NCI-H345 (cell line): ENCODE measurements at places on chromosomes 5 and 9.

DNA sequence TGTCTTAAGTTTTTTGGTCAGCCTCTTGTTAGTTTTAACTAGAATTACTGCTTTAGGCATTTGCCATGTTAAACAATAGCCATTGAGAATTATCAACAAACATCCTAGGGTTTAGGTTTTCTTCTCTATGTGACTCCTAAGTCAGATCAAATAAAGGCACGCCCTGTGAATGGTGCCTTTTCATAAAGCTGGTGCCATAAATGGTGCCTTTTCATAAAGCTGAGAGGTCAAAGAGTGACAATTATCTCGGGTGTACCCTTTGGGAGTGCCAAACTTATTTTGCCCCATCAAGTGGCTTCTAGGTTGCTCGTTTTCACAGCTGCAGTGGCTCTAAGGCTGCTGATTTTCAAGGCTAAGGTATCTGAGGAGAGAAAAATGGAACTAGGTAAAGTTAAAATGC is 391.6 kb downstream of the DMRTA1 start:
- no peak for DNase-seq

GRCh38 chr5:168822745-168823281 is 243.6 kb upstream of the PANK3 start:
- peak; percentile 8 for DNase-seq

DNA sequence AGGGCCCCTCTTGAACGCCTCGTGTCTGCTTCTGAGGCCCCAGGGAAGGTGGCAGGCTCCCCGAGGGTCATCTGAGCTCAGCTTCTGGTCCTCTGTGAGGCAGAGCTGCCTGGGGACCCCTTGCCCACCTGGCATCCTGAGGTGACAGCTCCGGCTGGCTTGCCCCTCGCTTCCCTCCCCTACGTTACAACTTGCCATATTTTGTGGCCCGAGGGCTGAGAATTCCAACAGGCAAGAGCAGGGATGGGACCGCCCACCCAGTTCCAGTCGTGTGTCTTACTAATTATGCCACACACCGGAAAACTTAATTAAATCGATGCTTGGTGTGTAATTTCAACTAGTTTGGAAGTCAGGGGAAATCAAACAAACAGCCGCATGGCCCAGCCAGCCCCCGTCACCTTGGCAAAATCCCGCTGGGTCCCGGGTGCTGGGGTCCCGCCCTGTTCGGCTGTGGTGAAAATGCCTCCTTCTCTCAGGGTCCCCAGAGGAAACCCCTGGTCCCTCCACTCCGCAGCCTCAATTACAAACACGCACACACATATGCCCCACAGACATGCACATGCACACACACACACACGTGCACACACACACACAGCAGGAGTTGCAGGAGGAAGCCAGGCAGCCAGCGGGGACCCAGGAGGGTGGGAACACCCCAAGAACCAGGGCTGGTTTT is 221.0 kb upstream of the IER5L start:
- no peak for DNase-seq

GRCh38 chr5:10501554-10502075 is 59.9 kb downstream of the ROPN1L start:
- DNase-seq = no peak

DNA sequence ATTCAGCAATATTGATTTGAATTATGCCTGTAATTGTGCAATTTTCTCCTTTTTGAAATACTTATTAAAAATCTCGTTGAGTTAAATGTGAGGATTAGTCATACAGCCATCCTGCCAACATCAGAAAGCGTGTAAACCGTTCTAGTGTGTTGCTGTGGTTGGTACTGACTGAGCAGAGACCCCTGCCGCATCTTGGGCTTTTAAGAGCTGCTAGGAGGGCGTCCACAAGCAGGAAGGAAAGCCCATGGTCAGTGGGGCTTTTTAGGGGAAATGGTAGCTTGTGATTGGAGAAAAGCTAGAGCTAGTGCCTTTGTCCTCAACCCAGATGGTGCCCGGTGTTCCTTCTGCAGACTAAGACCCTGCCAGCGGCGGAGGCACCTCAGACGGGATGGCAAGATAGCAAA is 1.3 kb downstream of the SDHA start:
- no peak for DNase-seq

DNA sequence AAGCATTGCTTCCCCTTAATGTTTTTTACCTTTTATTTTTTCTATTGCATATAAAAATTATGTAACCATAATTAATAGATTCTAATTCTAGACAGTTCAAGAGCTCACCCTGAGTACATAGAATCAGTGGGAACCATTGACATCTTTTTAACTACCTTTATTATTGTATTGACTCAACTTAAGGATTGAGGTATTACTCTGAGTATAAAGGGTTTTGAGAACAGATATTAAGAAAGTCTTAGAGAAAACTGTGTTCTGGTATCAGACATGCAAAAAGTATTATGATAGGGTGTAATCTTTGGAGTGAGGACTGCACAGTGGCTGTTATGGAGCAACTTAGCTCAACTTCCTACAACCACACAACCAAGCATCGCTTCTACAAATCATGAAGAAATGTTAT is 8.9 kb downstream of the SPEF2 start:
- no peak for DNase-seq

DNA sequence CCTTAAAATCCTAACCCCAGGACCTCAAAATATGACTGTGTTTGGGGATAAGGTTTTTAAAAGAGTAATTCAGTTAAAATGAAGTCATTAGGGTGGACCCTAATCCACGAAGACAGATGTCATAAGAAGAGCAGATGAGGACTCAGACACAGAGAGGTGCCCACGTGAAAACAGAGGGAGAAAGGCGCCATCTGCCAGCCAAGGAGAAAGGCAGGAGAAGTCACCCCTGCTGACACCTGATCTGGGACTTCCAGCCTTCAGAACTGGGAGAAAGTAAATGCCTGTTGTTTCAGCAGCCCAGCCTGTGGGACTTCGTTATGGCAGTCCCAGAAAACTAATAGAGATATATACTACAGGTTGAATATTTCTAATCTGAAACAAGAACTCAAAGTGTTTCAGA is 67.4 kb downstream of the ROR2 start:
- DNase-seq = no peak

DNA sequence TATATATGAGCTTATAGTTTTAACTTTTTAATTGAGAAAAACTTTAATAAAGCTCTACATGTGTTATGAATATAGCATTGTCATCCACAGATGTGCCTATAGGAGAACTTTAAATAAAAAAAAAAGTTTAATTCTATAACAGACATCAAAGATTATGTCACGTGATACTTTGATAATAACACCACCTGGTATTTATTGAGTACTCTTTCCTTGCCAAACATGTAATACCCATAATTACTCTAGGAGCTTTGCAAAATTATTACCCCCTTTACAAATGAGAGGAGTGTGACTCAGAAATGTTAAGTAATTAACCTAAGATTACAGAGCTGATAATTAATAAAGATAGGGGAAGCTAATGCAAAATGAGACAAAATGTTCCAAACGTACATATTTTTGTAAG is 43.0 kb downstream of the ITGA2 start:
- no peak for DNase-seq

DNA sequence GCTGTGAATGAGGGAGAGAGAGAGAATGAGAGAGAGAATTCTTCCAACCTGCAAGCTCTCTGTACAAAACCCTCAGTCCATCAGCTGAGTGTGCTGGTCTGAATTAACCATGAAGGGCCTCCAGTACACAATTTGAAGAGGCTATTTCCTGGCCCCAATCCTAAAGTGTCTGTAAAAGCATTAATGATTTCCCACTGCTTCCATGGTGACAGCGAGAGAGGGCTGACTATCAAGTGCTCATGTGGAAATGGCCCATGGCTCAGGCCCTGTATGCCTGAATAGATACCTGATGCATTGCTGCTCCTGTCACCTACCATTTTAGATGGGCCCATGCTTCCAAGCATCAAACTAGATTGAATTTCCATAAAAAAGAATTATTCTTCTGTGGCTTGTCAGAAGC is 592.4 kb downstream of the KIF4B start:
- DNase-seq = peak; percentile 36

GRCh38 chr5:86500947-86501346 is 116.8 kb upstream of the COX7C start:
- no peak for DNase-seq

GRCh38 chr9:120851449-120851848 is 8.7 kb upstream of the PSMD5 start:
- DNase-seq = no peak

GRCh38 chr5:112915831-112916230 is 6.2 kb downstream of the REEP5 start:
- no peak for DNase-seq

DNA sequence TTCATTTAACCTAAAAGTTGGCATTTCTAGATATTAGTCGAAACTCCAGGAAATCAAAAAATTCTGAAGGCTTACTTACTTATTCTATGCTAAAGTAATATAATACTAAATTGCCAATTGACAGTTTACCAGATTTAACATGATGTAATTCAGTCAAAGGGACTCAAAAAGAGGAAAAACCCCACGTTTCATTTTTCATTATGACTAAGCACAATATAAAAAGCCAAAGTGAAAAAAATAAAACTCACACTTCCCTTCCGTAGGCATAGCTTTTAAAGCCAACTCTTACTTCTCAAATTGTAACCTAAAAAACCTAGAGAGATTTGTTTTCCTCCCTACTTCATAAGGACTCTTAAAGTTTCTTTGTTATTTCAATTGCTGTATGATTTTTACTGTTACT is 146.6 kb downstream of the RAPGEF6 start:
- DNase-seq = no peak

GRCh38 chr9:136318776-136319241 is 8.5 kb upstream of the GPSM1 start:
- no peak for DNase-seq

- no peak for DNase-seq
Measured at GRCh38 chr5:6495433-6496206, 47.0 kb downstream of the UBE2QL1 start.

GRCh38 chr5:42573386-42573785 is 150.1 kb downstream of the GHR start:
- no peak for DNase-seq
